ENCODE measurements at places on chromosomes 12 and 14.

- DNase-seq = no peak
Observed at GRCh38 chr14:101926620-101927019, 37.8 kb upstream of the DYNC1H1 start.

DNA sequence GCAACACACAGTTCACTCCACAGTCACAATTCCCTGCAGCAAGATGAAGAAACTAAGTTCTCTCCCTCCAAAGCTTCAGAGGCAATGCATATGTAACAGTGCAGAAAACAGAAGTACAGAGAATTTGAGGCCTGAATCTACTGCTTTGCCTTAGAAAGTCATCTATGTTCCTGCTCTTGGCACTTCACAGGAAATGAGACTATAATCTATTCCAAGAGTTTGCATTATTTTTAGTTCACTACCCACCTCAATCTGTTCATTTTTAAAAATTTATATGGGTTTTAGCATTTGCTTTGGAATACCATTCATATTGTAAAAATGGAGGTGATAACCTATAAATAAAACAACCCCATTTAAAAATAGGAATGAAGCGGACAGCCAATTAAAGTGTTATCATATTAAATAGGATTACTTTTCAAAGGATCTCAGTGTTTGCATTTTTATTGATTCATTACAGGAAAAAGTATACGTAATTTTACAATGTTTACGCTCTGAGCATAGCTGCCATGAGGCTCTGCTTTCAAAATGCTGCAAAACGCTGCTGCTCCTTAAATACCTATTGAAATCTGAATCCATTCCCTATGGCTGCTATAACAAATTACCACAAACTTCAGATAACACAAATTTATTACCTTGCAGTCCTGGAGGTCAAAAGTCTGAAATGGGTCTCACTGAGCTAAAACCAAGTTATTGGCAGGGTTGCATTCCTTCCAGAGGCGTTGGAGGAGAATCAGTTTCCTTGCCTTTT, 60.0 kb downstream of the ARMH4 start:
- no peak for DNase-seq

GRCh38 chr14:51283402-51284085, 43.5 kb downstream of the TMX1 start:
- no peak for DNase-seq

DNA sequence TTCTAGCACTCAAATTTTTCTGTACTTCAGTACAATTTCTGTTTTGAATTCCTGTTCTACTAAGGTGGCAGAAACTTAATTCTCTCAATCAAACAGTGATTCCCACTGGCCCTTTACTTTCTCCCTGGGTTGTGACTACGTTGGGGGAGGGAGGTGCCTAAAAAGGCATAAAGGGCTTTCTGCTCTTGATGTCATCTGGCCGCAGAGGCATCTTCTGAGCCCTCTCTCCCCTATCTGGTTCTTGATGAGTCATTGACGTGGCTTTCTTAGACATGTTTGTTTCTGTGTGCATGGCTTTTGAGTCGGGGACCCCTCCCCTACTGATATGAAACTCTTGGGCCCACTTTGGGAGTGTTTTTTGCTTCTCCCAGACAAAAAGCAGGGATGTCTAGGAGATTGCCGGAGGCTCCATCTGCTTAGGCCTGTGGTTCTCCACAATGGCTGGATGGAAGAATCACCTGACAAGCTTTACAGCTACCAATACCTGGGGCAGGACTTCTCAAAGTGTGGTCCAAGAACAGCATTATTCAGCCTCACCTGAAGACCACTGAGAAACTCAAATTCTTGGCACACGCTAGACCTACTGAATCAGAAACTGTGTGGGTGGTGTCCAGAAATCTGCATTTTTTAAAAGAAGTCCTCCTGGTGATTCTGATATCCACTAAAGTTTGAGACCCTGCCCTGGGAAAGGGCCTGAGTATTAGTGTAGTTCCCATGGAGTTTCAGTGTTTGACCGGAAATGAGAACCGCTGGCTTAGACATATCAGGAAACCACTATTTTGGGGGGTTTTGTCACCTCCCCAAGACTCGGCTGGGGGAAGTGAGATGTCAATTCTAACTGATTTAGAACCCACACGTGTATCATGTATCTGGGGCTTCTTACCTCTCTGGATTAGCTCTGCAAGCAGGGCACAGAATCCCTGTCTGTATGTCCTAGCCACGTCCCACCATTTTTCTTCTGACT, 395.7 kb upstream of the PDE3A start:
- no peak for DNase-seq

DNA sequence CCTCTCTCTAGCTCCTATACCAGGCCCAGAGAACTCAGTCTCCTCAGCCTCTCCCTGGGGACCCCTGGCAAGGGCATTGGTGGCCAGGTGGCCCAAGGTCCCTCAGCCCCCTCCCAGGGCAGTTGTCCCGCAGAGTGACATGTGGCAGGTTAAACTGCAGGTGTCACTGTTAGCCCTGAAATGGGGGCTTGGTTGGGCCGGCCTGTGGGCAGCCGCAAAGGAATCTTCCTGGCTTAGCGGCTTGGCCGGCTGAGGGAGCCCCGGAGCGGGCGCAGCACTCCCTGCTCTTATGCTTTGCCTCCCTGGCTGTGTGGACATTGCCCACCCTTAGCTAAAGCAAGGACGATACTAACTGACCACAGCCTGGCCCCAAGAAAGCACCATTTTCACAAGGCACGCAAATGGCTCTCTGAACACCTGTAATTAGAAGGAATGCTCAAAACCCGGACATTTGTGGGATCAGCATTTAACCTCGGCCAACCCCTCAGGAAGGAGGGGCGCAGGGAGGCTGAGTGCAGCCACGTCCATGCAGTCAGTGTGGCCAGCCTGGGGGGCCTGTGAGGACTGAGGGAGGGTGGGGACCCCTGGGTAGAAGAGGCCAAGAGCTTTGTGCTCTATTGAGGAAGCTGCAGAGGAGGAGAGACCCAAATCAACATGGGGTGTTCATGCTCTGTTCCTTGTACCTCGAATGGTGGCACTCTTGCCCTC, 82.2 kb downstream of the PAPOLA start:
- peak; percentile 26 for DNase-seq

DNA sequence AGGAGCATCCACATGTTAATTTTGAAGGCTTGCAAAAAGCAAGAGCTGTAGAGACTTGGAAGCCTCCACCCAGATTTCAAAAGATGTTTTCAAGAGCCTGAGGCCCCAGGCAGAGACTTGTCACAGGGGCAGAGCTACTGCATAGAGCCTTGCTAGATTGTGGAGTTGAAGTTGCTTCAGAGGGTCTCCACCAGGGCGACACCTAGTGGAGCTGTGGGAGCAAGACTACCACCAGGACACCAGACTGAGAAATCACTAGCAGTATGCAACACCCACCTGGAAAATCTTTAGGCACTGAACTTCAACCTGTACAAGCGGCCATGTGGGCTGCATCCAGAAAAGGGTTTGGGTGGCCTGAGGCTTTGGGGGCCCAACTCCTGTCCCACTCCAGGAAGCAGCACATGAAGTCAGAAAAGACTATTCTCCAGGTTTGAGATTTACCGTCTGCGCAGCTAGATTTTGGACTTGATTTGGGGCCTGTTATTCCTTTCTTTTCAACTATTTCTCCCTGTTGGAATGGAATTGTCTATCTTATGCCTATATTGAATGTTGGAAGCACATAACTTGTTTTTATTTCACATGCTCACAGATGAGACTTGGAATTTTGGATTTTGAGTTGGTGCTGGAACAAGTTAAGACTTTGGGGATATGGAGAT, 508.6 kb downstream of the FLRT2 start:
- DNase-seq = peak; percentile 24

GRCh38 chr12:48197549-48197970, 5.5 kb downstream of the OR10AD1 start:
- DNase-seq = no peak

- no peak for DNase-seq
Observed at GRCh38 chr12:104667139-104667538, 210.4 kb downstream of the CHST11 start.

- DNase-seq = no peak
Observed at GRCh38 chr12:20507056-20507455, 138.7 kb downstream of the PDE3A start.

DNA sequence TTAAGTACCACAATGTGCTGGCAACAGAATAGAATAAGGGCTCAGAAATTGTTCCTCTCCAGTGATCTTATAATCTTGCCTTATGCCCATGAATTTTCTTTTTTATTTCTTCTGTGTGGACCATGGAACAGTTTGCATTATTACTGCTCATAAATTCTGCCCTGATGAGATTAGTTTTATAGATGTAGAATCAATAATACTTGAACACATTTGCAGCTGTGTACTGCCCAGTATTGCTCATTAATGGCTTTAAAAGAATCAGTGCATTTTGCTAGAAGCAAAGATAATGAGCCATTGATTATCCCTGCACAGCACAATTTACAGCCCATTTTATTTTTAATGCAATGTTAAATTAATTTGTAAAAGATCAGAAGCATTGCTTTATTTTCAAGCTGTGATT, 172.3 kb upstream of the STXBP6 start:
- no peak for DNase-seq

DNA sequence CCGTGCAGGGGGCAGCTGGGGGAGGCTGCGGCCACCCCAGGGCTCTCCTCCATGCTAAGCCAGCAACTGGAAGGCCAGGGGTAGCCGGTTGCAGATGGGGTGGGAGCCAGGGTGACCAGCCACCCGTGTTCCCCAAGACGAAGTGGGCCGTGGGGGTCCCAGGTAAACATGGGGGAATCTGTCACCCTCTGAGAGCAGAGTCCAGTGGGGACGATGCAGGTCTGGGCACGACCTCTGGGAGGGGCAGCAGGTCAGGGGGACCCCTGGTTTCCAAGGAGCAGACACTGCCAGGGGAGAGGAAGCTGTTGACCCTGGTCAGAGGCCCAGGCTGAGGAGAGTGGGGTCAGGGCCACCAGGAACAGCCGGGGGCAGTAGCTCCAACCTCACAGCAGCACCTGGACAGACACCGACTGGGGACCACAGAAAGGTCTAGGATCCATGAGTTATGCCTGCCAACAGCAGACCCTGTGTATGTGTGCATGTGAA, 35.0 kb upstream of the FBRSL1 start:
- no peak for DNase-seq

GRCh38 chr14:64234877-64235651, 59.1 kb downstream of the ESR2 start:
- DNase-seq = no peak

DNA sequence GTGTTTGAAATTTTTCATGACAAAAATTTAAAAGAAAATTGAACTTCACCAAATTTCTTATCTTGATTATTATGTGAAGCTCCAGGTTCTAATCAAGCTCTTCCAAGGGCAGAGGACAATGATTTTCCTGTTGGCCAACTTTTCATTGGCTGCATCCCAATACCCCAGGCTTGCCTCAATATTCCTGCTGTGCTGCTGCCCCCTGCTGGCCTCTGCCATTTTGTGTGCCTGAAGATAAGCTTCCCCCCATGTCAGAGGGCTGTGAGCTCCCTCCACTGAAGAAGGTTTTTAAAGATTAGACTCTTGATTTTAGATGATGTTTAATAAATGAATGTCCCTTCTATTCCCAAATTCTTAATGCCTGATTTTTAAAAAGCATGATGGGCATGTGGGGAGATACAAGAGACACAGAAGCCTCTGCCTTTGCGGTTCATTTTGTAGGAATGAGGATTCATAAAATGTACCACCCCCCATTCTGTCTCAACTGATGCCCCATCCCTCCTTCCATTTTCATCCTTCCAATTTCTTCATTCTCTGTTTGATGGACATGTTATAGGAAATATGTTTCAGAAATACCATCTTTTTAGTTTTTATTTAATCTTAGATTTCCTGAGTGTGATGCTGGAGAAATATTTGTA, 76.7 kb upstream of the RGS6 start:
- DNase-seq = peak; percentile 44

GRCh38 chr14:101844219-101844618, 82.7 kb downstream of the PPP2R5C start:
- no peak for DNase-seq

GRCh38 chr12:2179953-2180736, 127.4 kb downstream of the CACNA1C start:
- no peak for DNase-seq

DNA sequence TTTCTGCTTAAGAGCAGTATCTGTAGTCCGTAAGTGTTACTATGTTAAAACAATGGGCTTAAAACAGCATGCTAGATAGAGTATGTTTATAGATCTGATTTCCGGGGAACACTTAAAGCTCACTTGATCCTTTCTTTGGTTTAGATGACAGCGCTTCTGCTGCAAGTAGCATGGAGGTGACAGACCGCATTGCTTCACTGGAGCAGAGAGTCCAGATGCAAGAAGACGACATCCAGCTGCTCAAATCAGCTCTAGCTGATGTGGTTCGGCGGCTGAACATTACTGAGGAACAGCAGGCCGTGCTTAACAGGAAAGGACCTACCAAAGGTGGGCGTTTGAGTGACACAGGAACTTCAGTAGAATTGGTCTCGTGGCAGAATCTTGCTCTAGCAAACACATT, 57.5 kb downstream of the EML1 start:
- no peak for DNase-seq

GRCh38 chr12:129868575-129868974, 35.2 kb downstream of the TMEM132D start:
- DNase-seq = no peak

DNA sequence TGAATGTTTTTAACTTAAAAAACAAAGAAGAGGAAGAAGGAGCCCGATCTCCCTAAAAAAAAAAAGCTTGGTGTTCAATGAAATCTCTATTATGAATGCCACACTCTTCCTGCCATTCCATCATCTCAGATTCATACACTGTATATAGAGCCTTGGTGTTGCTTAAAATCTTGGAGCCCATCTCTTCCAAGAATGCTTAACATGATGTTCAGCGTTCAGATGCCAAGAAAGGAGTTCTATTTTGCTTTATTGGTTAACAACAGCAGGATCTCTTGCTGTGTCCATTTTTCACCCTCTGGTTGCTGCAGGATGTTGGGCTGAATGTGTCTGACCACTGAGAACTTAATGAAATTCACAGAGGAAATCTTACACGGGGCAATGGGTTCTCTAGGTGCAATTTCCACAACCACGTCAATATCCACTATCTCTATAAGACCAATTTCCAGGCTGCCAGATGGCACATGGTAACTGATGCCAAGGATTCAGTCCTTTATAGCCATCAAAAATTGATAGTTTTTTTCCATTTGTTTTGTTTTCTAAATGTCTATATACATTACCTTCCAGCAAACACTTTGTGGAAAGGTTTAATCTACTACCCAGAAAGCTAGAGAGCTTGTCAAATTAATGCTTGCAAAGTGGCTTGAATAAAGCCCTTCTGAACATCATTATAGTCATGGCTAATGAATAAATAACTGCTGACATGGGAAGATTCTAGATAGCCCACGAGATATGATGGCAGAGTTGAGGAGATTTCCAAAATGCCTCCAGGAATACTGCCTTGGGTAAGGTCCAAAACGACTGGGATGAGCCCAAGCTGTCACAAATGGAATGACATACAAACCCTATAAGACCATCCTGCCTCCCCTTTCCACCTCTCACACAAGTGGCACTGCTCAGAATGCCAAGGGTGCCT, 26.5 kb downstream of the RERG start:
- no peak for DNase-seq

- no peak for DNase-seq
Observed at GRCh38 chr12:28618171-28618570, 427.9 kb downstream of the CCDC91 start.

GRCh38 chr12:88918161-88918560, 337.9 kb upstream of the KITLG start:
- no peak for DNase-seq

- DNase-seq = no peak
Observed at GRCh38 chr14:92970271-92970670, 47.3 kb downstream of the CHGA start.

- DNase-seq = no peak
Observed at GRCh38 chr14:103488960-103489359, 33.7 kb downstream of the CKB start.

GRCh38 chr14:32939254-32940065, 781 bp downstream of the NPAS3 start:
- no peak for DNase-seq

GRCh38 chr14:65958664-65959562, 527.3 kb upstream of the CCDC196 start:
- DNase-seq = no peak

Data from activated T-cell treated with anti-CD3 and anti-CD28 coated beads, Interleukin-2, amount 50 U/mL, for 1 hour (primary cell).